ENCODE measurements at places on chromosomes 12 and 14.

DNA sequence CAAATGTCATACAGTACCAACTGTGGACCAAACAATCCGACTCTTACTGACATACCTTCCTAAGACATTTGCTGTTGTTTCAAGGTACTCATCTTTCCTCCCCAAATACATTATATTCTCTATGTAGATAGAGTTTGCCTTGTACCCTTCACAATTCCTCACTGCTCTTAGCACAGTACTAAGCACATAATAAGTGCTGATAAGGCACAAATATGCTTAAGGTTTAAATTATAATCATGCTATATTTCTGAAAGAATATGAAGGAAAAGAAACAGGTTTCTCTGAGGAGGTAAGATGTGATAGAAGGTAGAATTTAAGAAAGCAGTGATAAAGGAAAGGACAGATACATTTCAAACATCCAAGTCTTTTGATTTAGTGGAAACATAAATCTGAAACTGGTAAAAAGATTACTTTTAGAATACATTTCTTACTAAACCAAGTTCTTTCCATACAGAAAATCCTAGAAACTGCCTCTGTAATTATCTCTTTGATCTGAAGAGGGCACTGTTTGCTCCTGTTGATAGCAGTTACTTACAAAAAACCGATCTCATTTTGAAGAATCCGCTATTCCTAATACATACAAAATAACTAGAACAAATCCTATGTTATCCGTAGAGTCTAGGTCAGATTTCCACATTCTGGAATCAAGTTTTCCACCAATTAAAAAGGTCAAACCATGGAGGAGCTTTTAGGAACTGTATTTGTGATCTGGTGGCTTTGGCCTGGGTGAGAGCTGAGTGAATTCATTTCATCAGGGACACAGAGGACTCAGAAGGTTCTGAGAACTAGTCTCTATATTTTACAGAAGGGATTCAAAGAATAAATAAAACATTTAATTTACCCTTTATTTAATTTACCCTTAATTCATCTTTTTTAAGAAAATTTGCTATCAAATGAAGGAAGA, 311.9 kb downstream of the DAD1 start:
- no peak for DNase-seq

- DNase-seq: no peak
Measured at GRCh38 chr12:27229367-27229766, 14.7 kb upstream of the STK38L start.

GRCh38 chr14:42095155-42095554, 488.5 kb downstream of the LRFN5 start:
- no peak for DNase-seq

- DNase-seq: no peak
Measured at GRCh38 chr12:58306266-58307000, 365.1 kb downstream of the ATP23 start.

DNA sequence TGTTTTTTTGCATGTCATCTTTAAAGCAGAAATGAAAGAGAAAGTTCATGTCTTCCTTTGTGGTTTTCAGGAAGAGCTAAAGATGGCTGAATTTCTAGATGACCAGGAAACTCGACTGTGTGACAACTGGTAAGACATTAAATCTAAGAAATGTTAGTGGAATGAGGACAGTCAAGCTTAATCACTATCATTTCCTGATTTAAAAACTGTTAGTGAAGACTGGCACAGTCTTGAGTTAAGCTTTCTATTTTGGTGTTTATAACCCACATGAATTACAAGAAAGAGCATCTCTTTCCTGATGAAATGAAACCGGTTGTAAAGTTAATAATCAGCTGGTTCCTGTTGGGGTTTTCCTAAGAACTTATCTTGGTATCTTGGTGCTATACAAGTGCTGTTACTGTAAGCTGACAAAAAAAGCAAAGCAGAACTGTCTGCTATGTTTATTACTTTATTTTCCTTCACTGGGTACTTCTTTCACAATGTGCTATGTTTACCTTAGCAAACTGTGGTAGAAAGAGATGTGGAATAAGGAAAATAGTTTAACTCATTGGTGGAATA, 5.2 kb downstream of the TRAFD1 start:
- no peak for DNase-seq

GRCh38 chr12:25376985-25377384, 126.3 kb upstream of the KRAS start:
- no peak for DNase-seq

DNA sequence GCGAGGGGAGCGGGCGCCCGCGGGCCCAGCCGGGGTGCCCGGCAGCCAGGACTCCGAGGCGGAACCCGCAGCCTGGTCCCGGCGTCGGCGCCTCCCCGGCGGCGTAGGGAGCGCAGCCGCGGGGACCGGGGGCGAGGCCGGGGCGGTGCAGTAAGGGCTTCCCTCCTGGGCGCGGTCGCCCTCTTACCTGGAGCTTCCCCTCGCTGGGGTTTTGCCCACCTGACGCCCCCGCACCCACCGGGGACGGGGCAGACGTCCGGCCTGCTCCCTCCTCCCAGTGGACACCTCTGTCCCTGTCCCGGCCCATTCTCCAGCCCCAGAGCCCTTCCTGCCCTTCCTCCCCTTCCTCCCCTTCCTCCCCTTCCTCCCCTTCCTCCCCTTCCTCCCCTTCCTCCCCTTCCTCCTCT, 413 bp upstream of the TUBA1C start:
- DNase-seq: peak; percentile 28

GRCh38 chr14:20866963-20867362, 24.2 kb upstream of the RNASE3 start:
- no peak for DNase-seq

DNA sequence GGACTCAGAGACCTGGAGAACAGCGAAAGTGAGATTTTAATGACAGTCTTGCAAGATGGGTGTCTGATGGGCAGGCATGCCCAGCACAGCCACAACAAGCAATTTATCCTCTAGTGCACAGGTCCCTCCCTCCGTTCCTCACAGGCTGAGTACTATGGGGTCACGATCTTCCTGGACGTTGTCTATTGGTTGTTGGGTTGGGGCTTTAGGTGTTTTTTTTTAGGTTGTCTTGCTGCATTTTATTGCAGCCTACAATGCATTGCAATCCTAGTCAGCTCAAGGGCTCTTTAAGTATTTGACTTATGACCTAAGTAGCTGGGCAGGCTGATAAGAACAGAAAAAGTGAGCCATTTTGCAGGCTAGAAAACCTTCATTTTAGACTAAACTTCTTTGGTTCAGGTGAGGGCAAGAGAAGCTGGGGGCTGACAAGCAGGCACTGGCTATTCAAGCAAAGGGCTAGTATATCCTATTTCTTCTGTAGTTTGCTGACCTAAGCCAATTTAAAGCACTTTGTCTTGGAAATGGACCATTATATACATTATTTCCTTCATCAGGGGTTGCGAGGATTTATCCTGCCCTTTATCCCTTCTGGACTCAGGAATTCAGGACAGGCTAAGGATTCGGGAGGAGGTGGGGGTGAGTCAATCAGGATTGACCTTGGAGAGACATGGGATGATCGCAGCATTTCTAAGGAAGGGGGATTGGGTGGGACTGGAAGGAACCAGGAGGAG, 6.0 kb downstream of the KRT7 start:
- DNase-seq: no peak

- DNase-seq: no peak
Measured at GRCh38 chr12:76316468-76316867, 31.7 kb downstream of the BBS10 start.

DNA sequence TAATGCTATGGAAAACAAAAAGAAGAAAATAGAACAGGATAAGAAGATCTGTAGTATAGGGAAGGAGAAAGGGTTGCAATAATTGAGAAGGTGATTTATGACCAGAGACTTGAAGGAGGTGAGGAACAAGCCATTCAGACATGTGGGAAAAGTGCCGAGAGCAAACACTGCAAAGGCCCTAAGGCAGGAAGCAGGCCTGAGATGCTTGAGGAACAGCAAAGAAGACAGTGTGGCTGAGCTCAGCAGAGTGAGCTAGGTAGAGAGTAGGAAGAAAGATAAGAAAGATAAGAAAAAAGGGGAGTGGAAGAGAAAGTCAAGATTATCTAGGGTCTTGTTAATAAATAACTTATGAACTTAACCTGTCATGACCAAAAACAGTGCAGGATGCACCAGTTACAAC, 671.8 kb downstream of the RPS29 start:
- no peak for DNase-seq

DNA sequence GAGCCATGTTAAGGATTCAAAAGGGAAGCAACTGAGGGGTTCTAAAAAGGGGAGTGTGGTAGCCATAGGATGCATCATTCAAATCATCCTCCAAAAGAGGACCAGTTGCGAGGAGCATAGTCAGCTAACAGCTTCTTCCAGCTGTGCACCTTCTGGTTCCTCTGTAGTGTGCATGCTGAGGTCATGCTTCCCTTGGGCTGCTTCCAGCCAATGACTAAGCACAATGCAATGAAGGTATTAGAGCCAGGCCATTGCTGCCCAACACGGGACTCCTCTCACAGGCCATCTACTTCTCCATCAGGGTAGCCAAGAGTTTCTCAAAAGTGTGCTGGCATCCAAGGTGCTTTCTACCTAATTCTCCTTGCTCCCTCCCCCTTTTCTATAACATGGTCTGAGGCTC, 69.2 kb upstream of the ARID2 start:
- DNase-seq: no peak

- DNase-seq: no peak
Measured at GRCh38 chr12:116466536-116466935, 92.6 kb upstream of the MAP1LC3B2 start.

DNA sequence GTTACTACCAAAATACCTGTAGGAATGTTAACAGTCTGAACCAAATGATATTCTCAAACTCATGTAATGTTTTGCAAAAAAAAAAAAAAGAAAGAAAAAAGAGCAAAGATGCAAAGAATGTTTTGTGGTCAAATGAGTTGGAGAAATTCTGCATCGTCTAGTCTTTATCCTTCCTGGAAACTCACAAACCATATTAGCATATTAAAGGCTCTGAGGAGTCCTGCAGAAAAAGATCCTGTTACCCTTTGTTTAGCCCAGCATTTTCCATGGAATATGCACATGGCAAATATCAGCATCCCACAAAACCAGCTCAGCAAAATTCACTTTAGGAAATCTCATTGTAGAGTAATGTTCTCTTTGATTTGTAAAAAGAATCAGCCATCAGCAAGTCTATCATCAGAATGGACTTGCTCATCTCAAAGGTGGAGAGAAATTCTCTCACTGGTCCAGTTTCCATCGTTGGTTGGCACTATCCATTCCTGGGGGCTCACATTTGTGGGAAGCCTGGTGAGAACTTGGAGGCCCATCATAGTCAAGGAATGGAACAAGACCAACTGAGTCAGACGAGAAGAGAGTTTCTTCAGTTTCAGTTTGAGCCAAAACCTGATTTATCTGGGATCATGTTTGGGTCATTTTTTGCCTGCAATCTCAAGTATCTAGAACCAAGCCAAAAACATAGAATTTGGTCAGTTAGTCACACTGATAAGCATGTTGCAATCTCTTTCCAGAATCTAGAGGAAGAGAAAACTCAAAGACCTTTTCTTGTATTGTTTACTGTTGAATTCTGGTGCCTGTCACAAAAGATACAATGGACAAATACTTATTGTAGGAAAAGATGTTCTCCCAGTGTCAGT, 129.8 kb downstream of the TBX5 start:
- DNase-seq: no peak

- no peak for DNase-seq
Measured at GRCh38 chr12:79288911-79289310, 401.9 kb downstream of the PAWR start.

- DNase-seq: no peak
Measured at GRCh38 chr14:99579903-99580571, 24.0 kb downstream of the CCDC85C start.

GRCh38 chr12:22257100-22257499, 77.4 kb downstream of the ST8SIA1 start:
- DNase-seq: no peak

- DNase-seq: no peak
Measured at GRCh38 chr12:116556356-116556952, 2.7 kb upstream of the MAP1LC3B2 start.

DNA sequence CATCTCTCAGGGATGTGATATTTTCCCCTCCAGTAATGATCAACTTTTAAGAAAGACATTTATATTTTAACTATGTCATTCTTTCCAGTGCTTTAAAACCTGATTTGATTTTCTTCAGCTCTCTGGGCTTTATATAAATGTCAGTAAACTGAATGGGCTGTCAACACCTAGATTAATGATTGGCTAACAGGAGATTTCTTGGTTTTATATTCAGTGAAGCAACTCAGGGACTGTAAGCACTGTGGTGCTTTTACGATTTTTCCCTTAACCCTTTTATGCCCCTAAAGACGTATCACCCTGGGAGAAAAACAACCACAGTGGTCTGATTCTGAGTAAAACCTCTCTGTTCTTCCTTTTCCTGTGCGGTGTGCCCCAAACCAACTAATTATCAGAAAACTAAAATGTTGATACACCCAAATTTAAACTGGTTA, 38.0 kb downstream of the PTGER2 start:
- no peak for DNase-seq

DNA sequence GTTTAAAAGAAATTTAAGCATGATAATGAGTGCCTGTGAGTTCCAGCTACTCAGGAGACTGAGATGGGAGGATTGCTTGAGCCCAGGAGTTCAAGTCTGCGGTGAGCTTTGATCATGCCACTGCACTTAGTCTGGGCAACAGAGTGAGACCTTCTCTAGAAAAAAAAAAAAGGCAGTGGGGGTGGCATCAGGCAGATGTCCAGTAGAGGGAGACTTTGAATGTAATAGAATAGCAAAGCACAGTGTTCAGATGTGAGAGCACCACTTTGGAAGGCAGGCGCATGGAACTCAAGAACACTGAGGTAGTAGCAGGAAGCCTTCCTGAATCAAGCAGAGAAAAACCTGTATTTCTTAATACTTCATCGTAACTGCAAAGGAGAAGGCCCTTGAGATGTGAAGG, 394.5 kb upstream of the GARIN6 start:
- DNase-seq: no peak

DNA sequence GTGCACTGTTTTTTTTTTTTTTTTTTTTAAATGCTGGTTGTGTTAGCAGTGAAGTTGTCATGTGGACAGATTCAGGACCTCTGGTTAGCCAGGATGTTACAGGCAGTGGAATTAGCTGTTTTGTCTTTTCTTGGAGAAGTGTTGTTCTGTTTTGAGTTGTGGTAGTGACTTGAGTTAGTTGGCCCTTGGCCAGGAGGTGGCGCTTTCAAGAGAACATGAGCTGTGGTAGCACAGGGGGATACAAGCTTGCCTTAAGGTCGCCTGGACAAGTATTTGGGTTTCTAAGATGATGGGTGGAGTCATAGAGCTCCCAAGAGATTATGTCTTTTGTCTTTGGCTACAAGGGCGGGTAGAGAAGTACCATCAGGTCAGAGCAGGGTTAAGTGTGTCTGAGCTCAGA, 33.3 kb upstream of the CCDC198 start:
- no peak for DNase-seq

GRCh38 chr12:102740141-102740955, 176.7 kb downstream of the PAH start:
- DNase-seq: no peak

Measured in T-helper 1 cell (primary cell).